Sigmoid colon (tissue), 7 donors: ENCODE measurements at places on chromosomes 3 and 15. TPM values are rescaled to one million over a fixed set of nuclear protein-coding genes. Genes with fewer than 3 reads are reported as not detected.

DNA sequence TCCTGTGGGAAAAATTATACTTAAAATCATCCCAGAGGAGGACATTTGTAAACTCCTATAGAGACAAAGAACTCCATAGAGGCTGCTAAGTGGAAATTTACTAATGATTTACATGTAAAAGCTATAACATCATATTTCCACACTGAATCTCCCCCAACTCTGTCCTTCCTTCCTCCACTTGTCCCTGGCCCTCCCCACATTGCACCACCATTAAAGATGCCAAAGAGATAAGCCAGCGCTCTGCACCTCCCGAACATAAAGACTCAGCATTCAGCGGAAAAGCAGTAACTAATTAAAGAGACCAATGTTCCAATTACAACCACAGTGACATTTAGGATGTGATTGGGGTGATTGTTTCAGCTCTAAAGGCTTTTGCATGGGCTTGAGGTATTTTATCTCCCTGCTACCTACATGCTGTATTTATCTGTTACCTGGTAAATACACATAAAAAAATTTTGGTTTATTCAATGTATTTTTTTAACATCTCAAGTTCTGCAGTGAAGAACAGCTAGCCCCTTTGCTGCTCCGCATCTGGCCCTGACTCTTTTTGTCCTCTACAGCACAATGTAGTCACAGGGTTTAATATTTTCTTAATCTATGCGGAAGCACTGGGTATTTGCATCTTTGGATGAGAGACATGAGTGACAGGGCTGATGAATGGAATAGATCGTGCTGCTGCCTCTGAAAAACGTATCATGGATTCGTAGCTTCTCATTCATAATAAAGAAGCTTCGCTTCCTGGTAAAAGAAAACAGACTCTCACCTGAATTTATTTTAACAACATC is 35.3 kb upstream of the B3GNT5 start:
- no peak for DNase-seq

- DNase-seq = no peak
Observed at GRCh38 chr15:26943866-26944265, 27.1 kb upstream of the GABRG3 start.

The SYNPR gene
- 0.28 TPM for total RNA-seq

DNA sequence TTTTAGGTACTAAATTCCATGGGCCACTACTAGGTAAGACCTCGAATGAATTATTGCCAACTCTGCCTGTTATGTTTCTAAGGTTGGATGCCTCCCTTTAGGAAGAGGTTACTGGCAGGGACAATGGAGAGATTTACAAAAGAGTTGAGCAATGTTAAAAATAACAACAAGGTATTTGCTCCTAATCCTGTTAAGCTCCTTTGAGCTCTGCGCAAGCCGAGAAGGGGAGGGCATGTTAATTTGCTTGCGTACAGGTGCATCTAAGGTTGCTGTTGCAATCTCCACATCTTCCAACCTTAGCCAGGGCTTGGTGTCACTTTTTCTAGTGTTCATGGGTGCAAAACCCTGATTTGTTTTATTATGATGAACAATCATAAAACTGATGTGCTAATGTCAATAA is 161.5 kb upstream of the TPM1 start:
- DNase-seq = no peak

The LMCD1 gene
- total RNA-seq = 49.3 TPM

The CELSR3 gene
- total RNA-seq = 0.36 TPM

GRCh38 chr3:40753291-40753770 is 228.6 kb downstream of the ZNF621 start:
- no peak for DNase-seq

The CASR gene
- 0.14 TPM for total RNA-seq

- DNase-seq = no peak
Observed at GRCh38 chr15:100877551-100877950, 2.1 kb upstream of the ALDH1A3 start.

The ATP13A5 gene
- total RNA-seq = 1.8 TPM

The ALDH1A2 gene
- 1.9 TPM for total RNA-seq

DNA sequence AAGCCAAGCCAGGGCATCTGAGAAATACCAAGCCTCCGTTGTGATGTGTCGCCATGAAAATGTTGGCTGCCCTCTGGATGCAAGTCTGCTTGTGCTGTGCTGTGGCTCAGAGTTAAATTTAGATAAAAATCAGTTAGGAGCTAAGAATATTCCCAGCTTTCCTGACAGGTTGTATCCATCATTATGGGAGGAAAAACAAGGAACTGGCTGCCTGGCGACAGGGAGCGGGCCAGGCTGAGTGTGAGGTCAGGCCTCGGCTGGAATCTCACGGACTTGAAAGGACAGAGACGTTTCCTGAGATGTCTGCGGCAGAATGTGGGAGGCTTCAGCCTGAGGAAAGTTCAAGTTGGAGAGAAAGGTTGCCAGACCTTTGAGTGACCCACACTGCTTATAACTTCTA is 213.8 kb downstream of the THSD4 start:
- peak; percentile 79 for DNase-seq

DNA sequence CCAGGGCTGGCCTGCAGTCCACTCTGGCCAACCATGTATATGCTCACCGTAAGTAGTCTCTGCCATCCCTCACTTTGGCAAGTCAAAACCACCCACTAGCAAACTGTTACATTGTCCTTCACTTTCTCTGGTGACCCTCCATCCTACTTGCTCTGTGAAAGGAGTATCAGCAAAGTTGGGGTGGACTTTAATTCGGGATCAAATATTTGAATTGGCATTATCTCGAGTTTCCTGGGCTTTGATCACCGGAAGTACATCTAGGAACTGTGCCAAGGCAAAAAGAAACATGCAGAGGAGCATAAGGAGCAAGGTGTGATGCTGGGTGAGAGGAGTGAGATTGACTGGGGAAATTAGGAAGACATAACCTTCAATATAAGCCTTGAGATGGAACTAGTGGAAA is 188.9 kb upstream of the P2RY1 start:
- DNase-seq = no peak

DNA sequence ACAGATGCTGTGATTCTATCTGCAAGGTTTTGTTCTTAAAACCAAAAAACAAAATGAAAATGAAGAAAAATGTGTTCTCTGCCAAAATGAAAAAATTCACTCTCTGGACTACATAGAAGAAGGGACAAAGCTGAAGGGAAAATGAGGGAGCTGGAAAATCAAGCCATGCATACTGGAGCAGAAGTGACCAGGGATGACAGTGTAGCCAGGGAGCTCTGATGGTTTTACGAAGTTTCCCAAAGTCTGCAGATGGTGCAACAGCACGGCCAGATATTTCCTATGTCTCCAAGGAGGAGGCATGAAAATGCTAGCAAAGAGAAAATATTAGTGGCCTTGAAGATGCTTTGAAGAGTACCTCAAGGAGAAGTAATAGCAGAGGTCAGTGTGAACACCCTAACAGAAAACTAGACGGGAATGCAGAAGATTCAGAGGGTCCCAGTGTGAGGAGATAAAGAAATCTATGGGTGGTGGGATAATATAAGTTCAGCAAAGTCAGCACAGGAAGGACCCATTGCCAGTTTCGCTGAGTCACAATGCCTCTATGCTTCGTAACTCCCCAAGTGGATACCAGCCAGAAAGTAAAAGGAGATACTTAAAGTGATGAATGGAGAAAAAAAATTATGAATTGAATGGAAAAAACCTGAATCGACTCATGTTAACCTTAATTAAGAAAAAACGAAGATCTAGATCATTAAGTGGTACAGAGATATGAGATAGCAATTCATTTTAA is 39.0 kb upstream of the POMGNT2 start:
- no peak for DNase-seq

DNA sequence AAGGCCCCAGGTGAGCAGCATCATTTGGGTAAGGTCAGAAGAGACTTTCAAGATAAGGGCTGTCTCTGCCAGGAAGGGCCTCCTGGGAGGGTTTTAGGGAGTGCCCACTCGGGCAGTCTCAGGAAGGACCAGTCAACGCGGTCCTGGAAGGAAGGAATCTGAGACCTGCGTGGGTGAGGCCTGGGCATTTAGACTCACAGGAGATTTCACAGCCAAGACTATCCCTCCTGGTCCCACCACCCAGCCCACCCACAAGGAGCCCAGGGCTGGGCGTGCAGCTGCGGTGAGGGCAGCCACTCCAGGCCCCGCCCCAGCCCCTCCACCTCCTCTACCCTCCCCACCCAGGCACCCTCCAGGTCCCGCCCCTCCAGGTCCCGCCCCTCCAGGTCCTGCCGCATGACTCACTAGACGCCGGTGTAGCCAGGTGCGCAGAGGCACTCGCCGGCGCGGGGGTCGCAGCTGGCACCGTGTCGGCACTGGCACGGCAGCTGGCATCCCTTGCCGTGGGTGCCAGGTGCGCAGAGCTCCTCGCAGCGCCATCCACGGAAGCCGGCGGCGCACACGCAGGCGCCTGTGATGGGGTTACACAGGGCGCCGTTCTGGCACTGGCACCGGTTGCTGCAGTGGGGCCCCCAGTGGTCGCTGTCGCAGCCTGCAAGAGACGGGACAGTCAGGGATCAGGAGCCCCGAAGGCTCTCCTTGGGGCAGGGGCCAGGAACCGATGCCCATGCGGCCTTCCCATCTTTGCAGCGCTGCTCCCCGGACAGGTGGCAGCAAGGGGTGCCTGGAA is 112.7 kb downstream of the RAB11A start:
- no peak for DNase-seq
